ENCODE measurements at places on chromosomes 6 and 20. TPM values are rescaled to one million over a fixed set of nuclear protein-coding genes. Genes with fewer than 3 reads are reported as not detected.

RNF217 gene
- total RNA-seq, result not detected

PLN gene
- total RNA-seq, result not detected

CPNE5 gene
- total RNA-seq, result 3.0 TPM

KHDC1 gene
- 4.0 TPM for total RNA-seq

PRICKLE4 gene
- total RNA-seq, result 0.60 TPM

SAMD10 gene
- 65.4 TPM for total RNA-seq

DNA sequence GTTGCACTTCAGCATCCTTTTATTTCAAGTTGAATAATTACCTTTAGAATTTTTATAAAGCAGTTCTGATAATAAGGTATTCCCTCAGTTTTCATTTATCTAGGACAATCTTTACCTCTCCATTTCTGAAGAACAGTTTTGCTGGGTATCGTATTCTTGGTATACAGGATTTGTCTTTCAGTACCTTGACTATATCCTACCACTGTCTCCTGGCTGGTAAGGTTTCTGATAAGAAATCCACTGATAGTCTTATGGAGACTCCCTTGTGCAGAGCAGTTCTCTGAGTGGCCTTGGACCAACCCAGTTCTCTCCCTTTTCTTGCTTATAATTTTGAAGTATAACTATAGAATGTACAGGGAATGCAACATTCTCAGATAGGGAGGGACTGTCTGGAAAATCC, 51.3 kb upstream of the SAMD3 start:
- no peak for DNase-seq

- no peak for DNase-seq
Measured at GRCh38 chr6:1250489-1251197, 61.3 kb upstream of the FOXQ1 start.

DNA sequence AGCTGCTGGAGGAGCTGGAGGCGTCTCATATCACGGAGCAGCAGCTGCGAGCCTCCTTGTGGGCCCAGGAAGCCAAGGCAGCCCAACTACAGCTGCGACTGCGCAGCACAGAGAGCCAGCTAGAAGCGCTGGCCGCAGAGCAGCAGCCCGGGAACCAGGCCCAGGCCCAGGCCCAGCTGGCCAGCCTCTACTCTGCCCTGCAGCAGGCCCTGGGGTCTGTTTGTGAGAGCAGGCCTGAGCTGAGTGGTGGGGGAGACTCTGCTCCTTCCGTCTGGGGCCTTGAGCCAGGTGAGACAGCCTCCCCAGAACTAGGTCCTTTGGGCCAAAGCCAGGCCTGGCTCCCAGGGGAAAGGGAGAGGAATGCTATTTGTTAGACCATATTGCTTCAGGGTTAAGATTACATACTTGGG, 31.7 kb downstream of the C20orf173 start:
- no peak for DNase-seq

GRCh38 chr6:33894438-33894837, 90.6 kb upstream of the MLN start:
- DNase-seq, result no peak

DNA sequence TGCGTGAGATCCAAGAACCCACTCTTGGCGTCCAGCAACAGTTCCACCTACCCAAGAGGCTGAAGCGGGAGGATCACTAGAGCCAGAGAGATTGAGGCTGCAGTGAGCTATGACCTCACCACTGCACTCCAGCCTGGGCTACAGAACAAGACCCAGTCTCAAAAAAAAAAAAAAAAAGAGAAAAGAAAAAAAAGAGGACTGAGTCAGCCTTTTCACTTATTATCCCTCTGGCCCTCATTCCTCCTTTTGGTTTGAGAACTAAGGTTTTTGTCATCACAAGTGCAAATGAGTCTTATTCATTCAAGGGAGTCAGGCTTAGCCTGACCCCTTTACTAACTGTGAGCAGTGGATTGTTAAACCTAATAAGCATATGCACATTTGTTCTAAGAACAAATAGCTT, 37.9 kb upstream of the JARID2 start:
- DNase-seq, result no peak

DNA sequence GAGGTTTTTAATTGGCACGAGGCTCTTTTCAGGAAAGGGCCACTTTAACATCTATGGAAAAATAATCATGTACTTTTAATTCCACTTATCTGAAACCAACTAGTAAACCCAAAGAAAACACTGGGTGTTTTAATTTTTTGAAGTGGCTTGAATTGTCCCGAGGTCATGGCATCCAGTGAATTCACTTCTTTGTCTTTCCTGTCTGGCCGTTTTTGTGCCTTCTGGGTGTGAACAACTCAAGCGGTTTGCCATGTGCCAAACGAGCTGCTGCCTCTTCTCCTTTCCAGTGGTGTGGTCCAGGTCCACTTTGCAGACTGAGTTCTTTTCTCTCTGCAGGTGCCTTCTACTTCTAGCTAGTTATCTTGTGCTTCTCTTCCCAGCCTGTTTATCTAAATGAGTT, 117.5 kb downstream of the PLCB4 start:
- DNase-seq, result no peak

DNA sequence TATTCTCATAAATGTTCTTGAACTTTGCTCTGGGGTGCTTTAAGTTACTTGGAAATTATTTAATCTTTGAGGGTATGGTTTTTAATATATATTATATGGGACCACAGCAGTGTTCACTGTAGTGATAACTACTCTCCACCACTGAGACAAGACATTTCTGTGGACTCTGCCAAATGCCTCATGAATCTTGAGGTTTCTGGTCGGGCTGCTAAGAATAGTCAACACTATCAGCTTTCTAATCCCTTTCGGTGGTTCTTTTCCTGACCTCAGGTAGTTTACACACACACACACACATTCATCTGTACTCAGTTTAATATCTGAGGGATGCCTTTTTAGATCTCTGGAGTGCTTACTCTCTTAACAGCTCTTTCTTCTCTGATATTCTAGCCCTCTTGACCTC, 500.7 kb downstream of the MAFB start:
- no peak for DNase-seq

- no peak for DNase-seq
Measured at GRCh38 chr6:103720393-103720792, 1139.3 kb downstream of the HACE1 start.

- DNase-seq, result no peak
Measured at GRCh38 chr6:11525468-11526155, 11.9 kb upstream of the TMEM170B start.

- no peak for DNase-seq
Measured at GRCh38 chr6:145924600-145924999, 39.6 kb downstream of the SHPRH start.

Measured in activated naive CD4-positive, alpha-beta T cell treated with anti-CD3 and anti-CD28 coated beads, Interleukin-2, amount 50 U/mL, for 72 hours (primary cell).